ENCODE measurements at places on chromosomes 2 and 18. TPM values are rescaled to one million over a fixed set of nuclear protein-coding genes. Genes with fewer than 3 reads are reported as not detected.

DNA sequence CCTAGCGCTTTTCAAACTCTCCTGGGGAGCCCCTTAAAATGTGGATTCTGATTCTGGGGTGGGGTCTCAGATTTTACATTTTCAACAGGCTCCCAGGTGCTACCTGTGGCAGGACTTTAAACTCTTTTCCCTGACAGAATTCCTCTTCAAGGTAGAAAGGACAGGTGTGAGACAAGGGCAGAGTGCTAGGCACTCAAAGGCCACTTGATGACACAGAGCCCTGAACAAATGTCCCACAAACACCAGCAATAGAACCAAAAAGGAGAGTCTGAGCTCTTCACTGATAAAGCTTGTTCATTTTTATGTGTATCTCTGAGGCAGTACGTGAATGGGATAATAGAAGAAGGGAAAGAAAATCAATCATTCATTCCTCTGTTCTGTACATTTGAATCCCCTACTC is 77.7 kb upstream of the PELI1 start:
- DNase-seq = no peak

The AQP12A gene
- polyA plus RNA-seq = not detected

DNA sequence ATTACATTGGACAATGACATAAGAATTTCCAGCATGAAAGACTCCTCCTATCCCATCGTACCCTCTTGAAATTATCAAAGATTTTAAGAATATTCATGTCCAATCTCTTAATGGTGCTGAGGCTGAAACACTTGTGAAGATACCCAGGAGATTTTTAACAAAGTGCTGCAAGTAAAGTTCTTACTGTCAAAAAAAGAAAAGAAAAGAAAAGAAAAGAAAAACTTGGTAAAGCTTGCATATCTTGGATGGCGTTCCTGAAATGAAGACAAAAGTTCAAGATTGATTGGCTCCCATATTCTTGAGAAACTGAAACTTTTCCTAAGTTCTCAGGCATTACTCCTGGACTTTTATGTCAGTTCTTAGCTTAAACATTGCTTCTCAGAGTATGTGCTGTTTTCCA is 1010.5 kb upstream of the PIK3C3 start:
- DNase-seq = no peak

The ZDBF2 gene
- 1.7 TPM for polyA plus RNA-seq

DNA sequence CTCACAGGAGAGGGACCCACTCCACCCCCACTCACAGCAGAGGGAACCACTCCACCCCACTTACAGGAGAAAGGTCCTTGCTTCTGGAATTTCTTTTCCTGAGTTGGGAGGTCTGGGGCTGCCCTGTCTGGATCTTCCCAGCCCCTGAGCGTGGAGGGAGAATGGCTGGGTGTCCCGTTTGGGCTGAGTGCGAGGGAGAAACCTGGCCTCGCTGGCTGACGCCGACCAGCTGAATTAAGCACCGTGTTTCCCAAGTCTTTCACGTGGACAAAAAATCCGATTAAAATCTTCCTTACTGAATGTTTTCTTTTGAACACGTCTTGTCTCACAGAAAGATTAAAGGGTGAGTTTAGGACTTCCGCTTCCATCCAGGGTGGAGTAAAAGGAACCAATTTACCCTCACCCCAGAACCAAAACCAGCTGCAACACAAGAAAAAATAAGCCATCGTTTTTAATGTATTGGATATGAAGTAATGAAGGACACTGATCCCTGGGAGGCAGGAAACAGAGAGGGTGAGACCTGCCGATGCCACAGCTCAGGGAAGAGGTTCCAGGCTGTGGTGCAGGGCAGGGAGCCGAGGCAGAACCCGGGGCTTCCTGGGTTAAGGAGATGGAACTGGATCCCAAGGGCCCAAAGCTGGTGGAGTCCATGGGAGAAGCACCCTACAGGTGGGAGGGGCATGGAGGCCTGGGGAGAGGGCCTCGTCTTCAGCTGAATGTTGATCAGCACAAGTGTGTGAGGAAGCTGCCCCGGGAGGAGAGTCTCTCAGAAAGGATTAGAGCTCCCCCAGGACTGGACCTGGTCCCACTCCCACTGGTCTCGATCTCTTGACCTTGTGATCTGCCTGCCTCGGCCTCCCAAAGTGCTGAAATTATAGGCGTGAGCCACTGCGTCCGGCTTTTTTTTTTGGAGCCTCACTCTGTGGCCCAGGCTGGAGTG is 60.3 kb downstream of the RTP5 start:
- DNase-seq = no peak

The C2orf15 gene
- polyA plus RNA-seq = 1.3 TPM

DNA sequence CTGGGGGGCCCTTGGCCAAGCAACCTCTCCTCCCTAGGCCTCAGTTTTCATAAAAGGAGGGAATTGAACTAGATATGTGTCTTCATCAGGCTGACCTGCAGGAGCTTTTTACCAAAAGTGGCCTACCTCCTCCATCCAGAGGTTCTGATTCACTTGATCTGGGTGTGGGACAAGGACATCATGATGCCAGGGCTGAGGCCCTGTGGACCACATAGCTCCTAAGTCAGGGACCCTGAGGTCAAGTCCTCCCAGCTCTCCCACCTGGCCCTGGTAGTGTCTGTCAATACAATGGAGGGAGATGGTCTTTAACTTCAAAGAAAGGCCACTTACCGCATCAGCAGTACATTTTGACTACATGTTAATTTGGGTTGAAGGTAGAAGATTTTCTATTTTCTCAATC is 10.4 kb downstream of the IL1RN start:
- DNase-seq = no peak
